ENCODE measurements at places on chromosomes 3 and 15.

GRCh38 chr15:68821841-68822381 lies 1.2 kb upstream of the ANP32A start:
- DNase-seq, result no peak

- no peak for DNase-seq
These were observed 111.2 kb downstream of the IL12A start for GRCh38 chr3:160099834-160100233.

GRCh38 chr3:61682671-61683548 lies 121.5 kb downstream of the PTPRG start:
- DNase-seq, result no peak

- DNase-seq, result no peak
These were observed 54.5 kb downstream of the CHD2 start for GRCh38 chr15:92954578-92954977.

- DNase-seq, result no peak
These were observed 216.9 kb upstream of the CDIN1 start for GRCh38 chr15:36362509-36362915.

GRCh38 chr3:158918008-158918407 lies 116.2 kb downstream of the MFSD1 start:
- DNase-seq, result no peak

- DNase-seq, result no peak
These were observed 51.0 kb downstream of the CCDC54 start for GRCh38 chr3:107428051-107428858.

GRCh38 chr3:28243424-28244106 lies 2.1 kb downstream of the CMC1 start:
- DNase-seq, result no peak

DNA sequence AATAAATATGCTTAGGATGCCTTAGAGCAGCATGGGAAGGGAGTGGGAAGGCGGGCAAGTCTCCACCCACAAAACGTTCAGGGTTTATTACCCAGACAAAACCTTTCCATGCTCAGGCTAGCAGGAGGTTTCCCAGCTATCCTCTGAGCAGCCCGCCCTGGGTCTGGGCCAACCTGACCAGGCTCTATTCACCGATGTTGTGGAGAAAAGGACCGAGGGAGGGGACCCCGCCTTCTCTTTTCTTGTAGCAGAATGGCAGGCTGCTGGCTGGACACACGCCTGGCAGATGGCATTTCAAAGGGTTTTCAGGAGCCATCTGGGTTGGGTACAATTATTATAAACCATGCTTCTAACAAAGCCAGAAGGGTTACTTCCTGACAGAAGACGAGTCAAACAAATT lies 540.9 kb downstream of the MAGI1 start:
- DNase-seq, result peak; percentile 55

- DNase-seq, result peak; percentile 57
These were observed 99.5 kb upstream of the FAM98B start for GRCh38 chr15:38354315-38354929.

DNA sequence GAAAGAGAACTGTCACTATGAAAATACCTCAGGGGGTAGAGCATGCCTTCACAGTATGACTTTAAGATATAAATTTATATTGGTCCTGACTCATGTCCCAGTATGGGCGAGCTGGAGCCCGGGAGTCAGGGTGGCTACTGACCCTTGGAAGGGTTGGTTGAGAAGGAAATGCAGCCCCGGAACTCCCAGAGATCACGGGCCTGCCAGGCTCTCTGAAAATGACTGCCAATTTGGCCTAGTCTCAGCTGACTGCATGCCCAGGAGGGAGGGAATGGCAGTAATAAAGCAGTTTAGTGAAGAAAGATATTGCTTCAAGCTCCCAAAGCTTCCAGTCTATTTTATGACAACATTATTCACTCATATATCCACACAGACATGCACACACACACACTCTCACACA lies 299.0 kb downstream of the NR2F2 start:
- DNase-seq, result no peak

DNA sequence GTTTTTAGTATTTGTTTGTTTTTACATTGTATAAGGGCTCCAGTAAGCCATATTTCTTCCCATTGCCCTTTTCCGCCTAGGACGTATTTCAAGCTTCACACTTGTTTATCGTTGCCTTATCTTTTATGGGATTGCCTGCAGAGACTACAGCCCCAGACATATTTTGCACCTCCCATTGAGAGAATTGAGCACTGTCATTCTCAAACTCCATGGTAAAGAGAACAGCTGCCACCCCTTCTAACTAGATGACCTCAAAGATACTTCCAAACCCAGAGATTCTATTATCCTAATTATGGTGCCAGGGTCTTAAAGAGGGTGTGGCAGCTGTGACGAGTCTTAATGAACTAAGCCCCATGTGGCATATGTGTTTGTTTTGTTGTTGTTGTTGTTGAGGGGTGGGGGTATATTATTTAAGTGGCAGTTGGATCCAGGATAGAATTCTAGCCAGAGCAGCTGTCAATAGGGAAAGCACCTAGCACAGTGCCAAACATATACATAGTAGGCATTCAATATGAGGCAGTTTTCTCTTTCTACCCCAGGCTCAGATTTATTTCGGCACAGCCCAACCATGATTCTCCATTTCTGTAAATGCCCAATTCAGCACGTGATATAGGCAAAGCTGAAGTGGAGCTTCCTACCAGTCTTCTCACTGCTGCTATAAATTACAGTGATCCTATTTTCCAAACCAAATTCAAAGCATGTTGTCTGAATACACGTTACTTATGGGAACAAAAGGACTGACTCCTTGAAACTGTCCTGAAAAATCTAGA lies 932 bp upstream of the TP53BP1 start:
- DNase-seq, result peak; percentile 24

DNA sequence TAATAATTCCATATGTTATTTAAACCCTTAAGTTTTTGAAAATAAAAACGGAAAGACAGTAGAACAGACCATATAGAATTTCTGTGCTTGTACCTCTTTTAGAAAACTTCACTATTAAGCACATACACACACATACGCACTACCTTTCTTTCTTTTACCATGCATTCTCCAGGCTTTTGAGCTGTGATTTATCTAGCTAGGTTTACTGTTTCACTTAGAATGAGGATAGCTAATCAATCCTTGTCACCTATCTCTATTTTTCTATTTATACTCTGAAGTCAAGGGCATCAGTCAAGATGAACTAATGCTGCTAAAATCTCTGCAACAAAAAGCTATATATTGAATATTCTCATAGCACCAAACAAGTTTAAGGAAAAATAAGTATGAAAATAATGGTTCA lies 43.2 kb downstream of the GOLIM4 start:
- no peak for DNase-seq

- no peak for DNase-seq
These were observed 420.7 kb downstream of the ZNF385D start for GRCh38 chr3:21330293-21330692.

DNA sequence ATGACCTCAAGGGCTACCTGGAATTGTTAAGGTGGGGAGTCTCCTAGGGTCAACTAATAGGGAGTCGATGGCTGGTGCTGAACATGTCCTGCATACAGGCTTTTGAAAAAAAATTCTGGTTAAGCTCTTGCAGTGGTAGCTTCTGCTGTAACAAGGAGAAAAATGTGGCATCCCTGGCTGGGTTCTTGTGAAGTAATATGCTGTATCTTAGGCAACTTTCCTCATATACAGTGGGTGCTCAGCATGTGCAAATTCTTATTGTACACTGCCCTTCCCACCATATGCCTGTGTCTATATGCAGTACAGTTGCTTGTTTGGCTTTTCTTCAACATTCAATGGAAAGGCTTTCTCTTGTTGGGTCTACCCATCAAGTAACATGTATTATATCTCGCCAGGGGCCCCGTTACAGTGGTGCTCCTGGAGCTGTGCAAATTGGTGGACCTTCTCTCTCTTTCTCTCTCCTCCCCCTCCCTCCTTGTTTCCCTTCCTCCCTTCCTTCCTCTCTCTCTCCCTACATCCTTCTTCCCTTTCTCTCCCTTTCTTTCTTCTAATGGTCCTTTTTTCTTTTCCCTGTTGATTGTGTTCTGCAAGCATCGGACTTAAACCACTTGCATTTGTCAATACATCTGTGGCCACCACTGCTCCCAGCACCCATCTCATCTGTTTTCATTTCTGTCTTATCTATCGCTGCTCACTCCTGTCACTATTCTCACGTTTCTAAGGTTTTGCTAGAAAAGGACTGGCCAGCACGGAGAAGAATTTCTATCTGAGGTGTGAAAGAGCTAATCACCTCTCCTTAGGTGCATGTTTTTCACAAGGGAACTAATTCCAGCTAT lies 35.2 kb downstream of the TGFBR2 start:
- DNase-seq, result no peak

GRCh38 chr3:114464548-114464947 lies 170.7 kb downstream of the TIGIT start:
- no peak for DNase-seq

GRCh38 chr3:74845081-74845480 lies 230.6 kb upstream of the CNTN3 start:
- DNase-seq, result no peak

GRCh38 chr3:152096280-152096906 lies 172.3 kb upstream of the MBNL1 start:
- DNase-seq, result no peak

DNA sequence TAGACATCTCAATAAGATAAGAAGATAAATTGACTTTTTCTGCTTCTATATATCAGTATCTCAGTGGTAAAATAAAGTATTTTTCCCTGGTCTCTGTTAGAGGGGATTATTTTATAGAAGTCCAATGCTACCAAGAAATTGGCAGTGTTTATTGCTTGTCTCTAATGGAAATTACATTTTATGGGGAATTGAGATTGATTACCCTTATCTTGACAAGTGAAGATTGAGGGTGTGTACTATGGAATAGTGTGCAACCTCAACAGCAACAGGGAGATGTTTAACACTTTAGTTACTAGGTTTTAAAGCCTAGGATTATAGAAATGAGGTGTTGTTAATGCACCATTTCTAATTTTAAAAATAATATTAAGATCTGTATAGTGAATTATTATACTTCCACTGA lies 154.8 kb upstream of the ROBO1 start:
- DNase-seq, result no peak

GRCh38 chr3:20350449-20350848 lies 164.4 kb upstream of the SGO1 start:
- no peak for DNase-seq

GRCh38 chr3:177515786-177516157 lies 318.5 kb upstream of the TBL1XR1 start:
- DNase-seq, result no peak

GRCh38 chr3:14514323-14514720 lies 25.8 kb downstream of the GRIP2 start:
- DNase-seq, result no peak

DNA sequence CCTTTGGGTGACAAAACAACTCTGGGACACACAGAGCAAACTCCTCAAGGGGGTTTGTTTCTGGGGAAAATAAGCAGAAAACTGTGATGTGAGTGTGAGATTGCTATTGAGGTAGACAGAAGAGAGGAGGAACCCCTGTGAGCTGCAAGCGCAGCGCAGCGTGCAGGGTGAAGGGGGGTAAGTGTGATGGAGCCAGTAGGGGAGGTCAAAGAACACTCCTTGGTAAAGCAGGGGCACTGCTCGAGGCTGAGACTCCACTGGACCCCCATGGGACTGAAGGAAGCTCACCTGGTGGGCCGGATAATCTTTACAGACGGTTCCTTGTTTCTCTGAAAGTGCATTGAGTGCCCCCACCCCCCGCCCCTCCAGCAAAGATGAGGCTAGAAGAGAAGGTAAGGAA lies 7.5 kb downstream of the INAFM2 start:
- DNase-seq, result no peak
